Stimulated activated CD4-positive, alpha-beta T cell treated with anti-CD3 and anti-CD28 coated beads, TNF-alpha, amount 100 ng/mL, for 1 hour (primary cell): ENCODE measurements at places on chromosomes 13 and 19.
A peak's percentile ranks its signal among the peaks of the same experiment; 100 is the strongest.

DNA sequence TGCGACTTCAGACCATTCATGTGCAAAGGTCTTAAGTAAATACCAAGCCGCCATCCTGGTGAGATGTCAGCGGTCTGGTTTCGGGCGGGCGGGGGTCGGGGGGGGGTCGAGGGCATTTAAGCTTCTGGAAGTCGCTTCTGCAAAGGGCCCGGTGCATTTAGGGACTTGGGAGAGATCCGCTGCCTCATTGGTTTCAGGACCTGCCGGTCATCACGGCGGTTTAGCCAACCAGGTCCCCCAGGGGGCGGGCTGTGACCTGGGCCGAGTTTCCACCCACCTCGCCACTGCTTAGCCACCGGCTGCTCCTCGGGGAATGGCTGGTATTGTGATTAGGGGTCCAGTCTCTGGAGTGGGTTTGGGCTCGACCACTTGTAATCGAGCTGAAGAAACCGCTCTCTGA lies 7.8 kb downstream of the ANKLE1 start:
- DNase-seq, result no peak

- DNase-seq, result no peak
Observed at GRCh38 chr19:3227054-3227626, 2.7 kb downstream of the CELF5 start.

DNA sequence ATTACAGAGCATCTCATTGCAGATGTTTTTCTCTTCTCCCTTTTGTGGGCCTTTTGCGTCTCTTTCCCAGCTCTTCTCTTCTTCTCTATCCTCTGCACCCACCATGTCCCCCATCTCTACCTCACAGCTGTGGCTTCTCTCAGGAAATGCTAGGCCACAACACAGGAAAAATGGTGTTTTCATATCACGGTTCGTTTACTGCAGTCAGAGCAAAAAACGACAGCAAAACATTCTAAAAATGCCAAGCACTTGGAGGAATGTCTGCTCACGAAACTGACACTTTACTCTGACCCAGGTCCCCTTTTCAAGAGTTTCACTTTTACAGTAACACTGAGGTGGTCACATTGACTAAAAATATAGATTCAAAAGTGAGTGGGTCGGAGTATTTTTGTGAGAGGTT lies 152.2 kb downstream of the DCT start:
- no peak for DNase-seq

DNA sequence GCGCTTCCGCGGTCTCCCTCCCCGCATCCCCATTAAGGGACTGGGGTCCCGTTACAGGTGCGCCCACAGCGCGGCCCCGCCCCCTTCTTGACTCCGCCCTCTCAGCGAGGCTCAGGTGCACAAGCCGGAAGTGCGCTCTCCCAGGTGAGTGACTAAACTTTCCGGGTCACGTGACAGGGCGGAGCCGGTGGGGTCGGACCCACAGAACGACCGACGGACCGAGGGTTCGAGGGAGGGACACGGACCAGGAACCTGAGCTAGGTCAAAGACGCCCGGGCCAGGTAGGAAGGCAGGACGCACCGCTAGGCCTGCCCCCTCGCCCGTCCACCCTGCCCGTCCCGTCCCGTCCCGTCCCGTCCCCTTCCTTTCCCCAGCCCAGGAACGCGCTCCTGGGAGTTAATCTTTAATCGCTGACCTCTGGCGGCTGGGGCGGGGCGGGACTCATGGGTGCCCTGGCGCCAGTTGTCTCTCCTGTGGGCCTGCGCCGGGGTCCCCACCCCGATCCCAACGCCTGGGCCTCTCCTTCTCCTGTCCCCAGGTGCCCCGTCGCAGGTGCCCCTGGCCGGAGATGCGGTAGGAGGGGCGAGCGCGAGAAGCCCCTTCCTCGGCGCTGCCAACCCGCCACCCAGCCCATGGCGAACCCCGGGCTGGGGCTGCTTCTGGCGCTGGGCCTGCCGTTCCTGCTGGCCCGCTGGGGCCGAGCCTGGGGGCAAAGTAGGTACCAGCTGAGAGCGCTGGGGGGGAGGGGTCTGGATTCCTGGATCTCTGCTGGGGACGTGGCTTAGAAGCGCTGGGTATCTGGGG lies at the start of gene CRB3:
Gene CRB3, plus strand, starts transcription at position 202 of the 804 bp plus-strand sequence. Its CDS starts 431 bp downstream, at position 633.
- peak; percentile 32 for DNase-seq

GRCh38 chr19:38394488-38394887 lies 6.0 kb downstream of the SPRED3 start:
- DNase-seq, result no peak

DNA sequence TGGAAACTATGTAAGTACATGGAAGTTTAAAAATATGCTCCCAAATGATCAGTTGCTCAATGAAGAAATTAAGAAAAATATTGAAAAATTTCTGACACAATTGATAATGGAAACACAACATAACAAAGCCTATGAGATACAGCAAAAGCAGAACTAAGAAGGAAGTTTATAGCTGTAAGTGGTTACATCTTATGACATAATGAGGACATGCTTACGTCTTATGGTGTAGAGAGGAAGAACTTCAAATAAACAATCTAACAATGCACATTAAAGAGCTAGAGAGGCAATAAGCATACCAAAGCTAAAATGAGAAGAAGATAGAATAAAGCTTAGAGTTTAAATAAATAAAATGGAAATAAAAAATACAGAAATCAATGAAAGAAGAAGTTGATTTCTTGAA lies 50.0 kb upstream of the CEACAM21 start:
- DNase-seq, result no peak

GRCh38 chr13:65894049-65894448 lies 1336.1 kb downstream of the PCDH9 start:
- DNase-seq, result no peak

DNA sequence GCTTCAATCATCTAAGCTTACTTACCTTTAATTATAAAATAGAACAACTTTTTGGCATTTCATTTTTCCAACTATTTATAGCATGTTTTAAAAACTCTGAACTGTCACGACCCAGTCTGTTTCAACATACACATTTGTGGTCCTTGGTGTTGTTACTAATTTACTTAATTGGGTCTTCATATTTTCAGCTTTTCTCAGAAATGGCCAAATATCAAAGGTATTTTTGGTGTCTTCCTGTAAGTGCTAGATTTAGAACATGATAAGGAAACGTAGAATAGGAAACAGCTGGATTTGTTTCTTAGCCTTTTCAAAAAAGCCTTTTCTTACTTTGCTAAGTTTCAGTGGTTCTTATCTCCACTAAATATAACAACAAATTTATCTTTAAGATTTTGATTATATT lies 11.4 kb downstream of the LPAR6 start:
- DNase-seq, result no peak

- DNase-seq, result no peak
Observed at GRCh38 chr19:4198467-4199126, 16.1 kb downstream of the ANKRD24 start.

GRCh38 chr19:47357788-47358680 lies 8.9 kb downstream of the DHX34 start:
- no peak for DNase-seq

GRCh38 chr19:16736709-16737108 lies 17.1 kb downstream of the NWD1 start:
- DNase-seq, result no peak

- no peak for DNase-seq
Observed at GRCh38 chr19:45070861-45071544, 5.3 kb downstream of the ZNF296 start.

- DNase-seq, result no peak
Observed at GRCh38 chr19:45814851-45815480, at the start of gene RSPH6A. TSS of gene RSPH6A (minus strand) at chr19:45815308. CDS start at chr19:45815176, 132 bp downstream.
